ENCODE measurements at places on chromosomes 3 and 15. TPM values are rescaled to one million over a fixed set of nuclear protein-coding genes. Genes with fewer than 3 reads are reported as not detected.
A peak's percentile ranks its signal among the peaks of the same experiment; 100 is the strongest.

SEMA3G gene
- 0.66 TPM for total RNA-seq

SPTSSB gene
- total RNA-seq = 0.74 TPM

TEX9 gene
- total RNA-seq = 22.8 TPM

DNA sequence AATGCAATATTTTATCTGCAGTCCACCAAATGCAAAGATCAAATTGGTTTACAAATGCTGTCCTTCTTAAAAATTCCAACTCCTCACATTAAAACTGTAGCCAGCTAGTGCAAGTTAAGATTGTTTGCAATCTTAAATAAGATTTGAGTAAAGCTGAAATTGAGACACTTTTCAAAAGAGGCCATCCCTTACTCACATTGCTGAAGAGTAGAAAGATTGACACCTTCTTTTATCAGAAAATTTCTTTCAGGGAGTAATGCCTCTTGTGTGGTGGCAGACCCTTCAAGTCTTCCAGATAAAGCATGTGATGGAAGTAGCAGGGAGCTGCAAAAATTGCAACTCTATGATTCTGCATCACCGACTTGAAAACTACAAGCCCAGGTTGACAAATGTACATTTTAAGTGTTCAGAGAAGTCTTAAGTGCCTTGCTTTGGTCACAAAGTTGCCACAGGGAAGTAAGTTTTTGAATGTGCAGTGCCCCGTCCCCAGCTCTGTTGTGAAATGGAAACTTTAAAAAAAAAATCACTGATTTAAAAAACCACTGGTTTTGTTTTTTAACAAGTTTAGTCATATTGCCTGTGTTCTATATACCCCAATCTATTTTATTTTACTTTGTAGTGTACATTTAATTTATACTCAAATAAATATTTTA lies 12.6 kb downstream of the CD86 start:
- no peaks in the 10 kb centered on the region for H3K36me3 ChIP-seq
- no peak for DNase-seq
- no peak overlapping the region for H3K4me3 ChIP-seq
- H3K27me3 ChIP-seq = peaks cover 2% of the 10 kb centered on the region

DNA sequence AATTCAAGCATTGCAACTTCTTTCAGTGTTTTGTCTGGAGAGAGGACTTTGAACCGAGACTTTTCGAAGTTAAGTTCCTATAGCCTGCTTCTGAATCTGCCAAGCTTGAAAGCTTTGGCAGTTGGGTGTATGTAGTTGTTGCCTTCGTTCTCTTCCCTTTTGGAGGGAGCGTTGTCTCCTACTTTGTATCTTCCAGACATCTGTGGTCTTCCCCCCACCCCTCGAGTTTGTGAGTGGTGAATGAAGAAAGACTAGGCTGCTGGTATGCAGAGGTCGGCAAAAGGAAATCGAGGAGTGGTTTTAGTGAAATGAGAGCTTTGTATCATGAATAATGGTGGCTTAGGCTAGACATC lies 1.3 kb downstream of the CTNNB1 start:
- H3K4me3 ChIP-seq = peak overlapping the region; percentile 95
- no peaks in the 10 kb centered on the region for H3K27me3 ChIP-seq
- H3K4me1 ChIP-seq = peaks cover 51% of the 10 kb centered on the region
- no peaks in the 10 kb centered on the region for H3K36me3 ChIP-seq

- peaks cover 43% of the 10 kb centered on the region for H3K36me3 ChIP-seq
- H3K4me3 ChIP-seq = no peak overlapping the region
- H3K4me1 ChIP-seq = peaks cover 17% of the 10 kb centered on the region
- no peak for DNase-seq
- H3K27ac ChIP-seq = no peak overlapping the region
These were observed 10.7 kb downstream of the MTHFS start for GRCh38 chr15:79886124-79886523.

- DNase-seq = no peak
- H3K4me1 ChIP-seq = peaks cover 18% of the 10 kb centered on the region
- no peak overlapping the region for H3K4me3 ChIP-seq
These were observed 359.3 kb downstream of the PLOD2 start for GRCh38 chr3:145801696-145802095.

GRCh38 chr3:187808527-187808895 lies 63.2 kb upstream of the BCL6 start:
- H3K27ac ChIP-seq = peak overlapping the region; percentile 98
- H3K36me3 ChIP-seq = no peaks in the 10 kb centered on the region
- H3K4me1 ChIP-seq = peaks cover 33% of the 10 kb centered on the region
- no peak for DNase-seq
- no peaks in the 10 kb centered on the region for H3K27me3 ChIP-seq
- H3K4me3 ChIP-seq = peak overlapping the region; percentile 54

Measured in mesothelial cell of epicardium (in vitro differentiated cells).